ENCODE measurements at places on chromosomes 3 and 15.

DNA sequence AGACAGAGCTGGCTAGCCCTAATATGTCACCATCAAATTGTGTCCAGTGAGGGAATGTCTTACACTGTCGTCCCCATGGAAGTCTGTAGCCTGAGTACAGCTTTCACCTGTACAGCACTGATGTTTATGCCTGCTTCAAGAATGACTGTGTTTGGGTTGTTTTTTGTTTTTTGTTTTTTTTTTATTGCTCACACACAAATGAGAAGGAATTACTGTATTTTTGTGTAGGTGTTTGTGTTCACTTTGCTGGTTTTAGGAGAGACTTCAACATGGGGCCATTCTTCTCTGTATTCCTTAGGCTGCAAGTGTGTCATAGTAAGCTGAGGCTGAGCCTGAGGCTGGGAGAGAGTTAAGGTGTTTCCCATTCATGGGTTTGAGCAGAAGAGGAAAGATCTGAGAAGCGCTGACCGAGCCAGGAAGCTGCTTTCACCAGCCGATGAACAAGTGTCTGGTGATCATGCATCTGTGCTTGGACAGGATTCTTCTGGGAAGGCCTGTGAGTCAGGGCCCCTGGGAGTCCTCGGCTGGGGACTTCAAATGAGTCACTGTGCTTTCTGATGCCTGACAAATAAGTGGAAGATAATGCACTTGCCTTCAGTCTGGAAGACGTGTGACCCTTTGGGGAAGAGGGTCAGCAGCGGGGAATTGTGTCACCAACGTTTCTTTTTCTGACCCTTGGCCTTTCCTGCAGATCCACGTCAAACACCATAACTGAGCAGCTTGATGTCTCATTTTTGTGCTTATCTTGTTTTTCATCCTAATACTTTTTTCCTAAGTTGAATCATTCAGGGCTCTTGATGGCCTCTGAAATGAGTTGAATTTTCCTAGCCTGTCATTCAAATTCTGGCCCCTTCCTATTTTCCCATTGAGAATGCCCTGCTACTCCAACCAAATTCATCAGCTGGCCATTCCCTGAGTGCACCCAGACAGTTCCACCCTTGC is 36.7 kb upstream of the ZBTB38 start:
- H3K4me3 ChIP-seq, result no peak overlapping the region
- peaks cover 11% of the 10 kb centered on the region for H3K4me1 ChIP-seq
- no peaks in the 10 kb centered on the region for H3K36me3 ChIP-seq
- no peaks in the 10 kb centered on the region for H3K27me3 ChIP-seq

- no peaks in the 10 kb centered on the region for H3K4me1 ChIP-seq
- no peak overlapping the region for H3K4me3 ChIP-seq
- no peak for DNase-seq
- H3K27ac ChIP-seq, result no peak overlapping the region
Measured at GRCh38 chr3:48180021-48180420, 8.2 kb downstream of the CDC25A start.

DNA sequence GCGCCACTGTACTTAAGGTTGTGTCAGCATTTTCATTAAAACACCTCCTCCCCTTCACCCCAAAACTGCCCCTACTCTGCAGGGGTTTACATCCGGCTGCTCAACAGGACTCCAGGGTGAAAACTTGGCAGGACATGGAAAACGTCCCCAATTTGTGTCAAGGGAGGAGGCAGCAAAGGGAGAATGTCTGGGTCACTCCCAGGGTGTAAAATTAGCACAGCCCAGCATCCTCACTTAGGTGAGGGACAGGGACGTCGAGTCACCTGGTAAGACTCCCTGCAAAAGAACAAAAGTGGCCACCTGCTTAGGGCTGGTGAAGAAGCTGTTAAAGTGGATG is 532.3 kb downstream of the FOXP1 start:
- no peak for DNase-seq
- peaks cover 65% of the 10 kb centered on the region for H3K36me3 ChIP-seq
- peak overlapping the region; percentile 6 for H3K4me3 ChIP-seq
- no peaks in the 10 kb centered on the region for H3K27me3 ChIP-seq

GRCh38 chr15:89096664-89097063 is 8.4 kb downstream of the ABHD2 start:
- no peak for DNase-seq
- H3K4me3 ChIP-seq, result no peak overlapping the region
- peaks cover 45% of the 10 kb centered on the region for H3K4me1 ChIP-seq
- no peaks in the 10 kb centered on the region for H3K27me3 ChIP-seq
- no peak overlapping the region for H3K27ac ChIP-seq

GRCh38 chr3:177931346-177931745 is 604.9 kb upstream of the KCNMB2 start:
- no peak overlapping the region for H3K4me3 ChIP-seq
- H3K27me3 ChIP-seq, result no peaks in the 10 kb centered on the region
- DNase-seq, result no peak
- no peak overlapping the region for H3K27ac ChIP-seq
- H3K36me3 ChIP-seq, result no peaks in the 10 kb centered on the region
- H3K4me1 ChIP-seq, result peaks cover 21% of the 10 kb centered on the region

DNA sequence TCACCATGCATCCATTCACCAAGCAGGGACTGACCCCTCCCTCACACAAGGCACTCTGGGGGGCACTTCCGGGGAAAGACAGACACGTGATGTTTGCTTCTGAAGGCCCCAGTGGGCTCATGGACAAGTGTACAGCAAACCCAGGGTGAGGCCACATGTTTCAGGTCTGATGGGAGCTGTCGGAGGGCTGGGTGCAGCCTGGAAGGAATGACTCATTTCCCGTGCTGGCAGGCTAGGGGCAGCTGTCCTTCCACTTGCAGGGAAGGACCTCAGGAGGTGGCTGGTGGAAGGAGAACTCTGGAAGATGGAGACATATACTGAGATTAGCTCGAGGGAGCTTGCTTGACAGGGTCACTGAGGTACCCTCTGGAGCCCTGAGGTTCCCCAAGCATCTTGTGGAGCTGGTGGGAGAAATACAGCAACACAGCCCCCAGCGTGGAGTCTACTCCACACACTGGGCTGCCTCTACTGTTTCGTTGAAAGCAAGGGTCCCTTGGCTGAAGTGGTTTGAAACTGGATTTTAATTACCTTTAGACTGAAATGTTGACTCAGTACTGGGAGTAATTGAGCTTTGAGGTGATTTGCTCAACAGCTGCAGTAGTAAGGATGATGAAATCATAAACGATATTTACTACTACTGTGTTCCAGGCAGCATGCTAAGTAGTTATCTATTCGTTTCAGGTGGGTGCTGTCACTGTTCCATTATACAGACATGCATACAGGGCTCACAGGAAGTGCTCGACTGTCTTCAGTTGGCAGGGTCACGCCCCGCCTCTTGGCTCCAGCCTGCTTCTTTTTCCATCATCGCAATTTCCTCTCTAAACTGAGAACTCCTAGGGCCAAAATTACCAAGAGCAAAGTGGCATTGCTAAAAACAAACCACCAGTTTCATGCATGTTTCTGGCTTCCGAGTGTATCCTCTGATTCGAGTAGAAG is 230.4 kb downstream of the ADAMTS17 start:
- H3K27ac ChIP-seq, result peak overlapping the region; percentile 98
- peak; percentile 76 for DNase-seq
- H3K4me1 ChIP-seq, result peaks cover 41% of the 10 kb centered on the region
- no peaks in the 10 kb centered on the region for H3K36me3 ChIP-seq
- H3K4me3 ChIP-seq, result peak overlapping the region; percentile 44
- no peaks in the 10 kb centered on the region for H3K27me3 ChIP-seq
